ENCODE measurements at places on chromosomes 3 and 15.
A peak's percentile ranks its signal among the peaks of the same experiment; 100 is the strongest.

GRCh38 chr3:65436580-65436979 lies 602.1 kb downstream of the MAGI1 start:
- no peak for DNase-seq

GRCh38 chr3:120526011-120526870 lies 69.9 kb upstream of the NDUFB4 start:
- DNase-seq = no peak

GRCh38 chr3:149455989-149456388 lies 18.5 kb upstream of the TM4SF4 start:
- no peak for DNase-seq

GRCh38 chr3:182006431-182006830 lies 294.7 kb downstream of the SOX2 start:
- DNase-seq = no peak

GRCh38 chr3:113626503-113627371 lies 69.7 kb downstream of the USF3 start:
- no peak for DNase-seq

DNA sequence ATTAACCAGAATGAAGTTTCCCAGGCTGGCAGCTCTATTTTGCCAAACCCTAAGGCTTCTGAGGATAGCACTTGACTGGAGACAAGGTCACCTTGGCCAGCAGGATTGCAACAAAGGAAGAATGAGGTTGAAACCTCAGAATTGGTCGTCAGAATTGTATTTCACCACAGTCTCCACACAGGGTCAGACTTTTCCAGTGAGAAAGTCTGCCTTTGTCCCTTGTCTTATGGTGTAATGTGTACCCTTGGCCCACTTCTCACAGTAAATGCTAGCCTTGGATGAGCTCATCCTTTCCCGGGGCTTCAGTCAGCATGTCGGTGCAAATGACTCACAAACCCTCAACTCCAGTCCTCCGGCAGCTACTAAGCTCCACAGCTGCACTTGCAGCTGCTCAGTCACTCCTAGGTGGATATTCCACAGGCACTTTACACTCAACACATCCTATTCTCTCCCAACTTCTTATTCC lies 19.7 kb downstream of the SSR3 start:
- DNase-seq = no peak

- no peak for DNase-seq
Observed at GRCh38 chr3:12797124-12797891, 828 bp downstream of the CAND2 start.

DNA sequence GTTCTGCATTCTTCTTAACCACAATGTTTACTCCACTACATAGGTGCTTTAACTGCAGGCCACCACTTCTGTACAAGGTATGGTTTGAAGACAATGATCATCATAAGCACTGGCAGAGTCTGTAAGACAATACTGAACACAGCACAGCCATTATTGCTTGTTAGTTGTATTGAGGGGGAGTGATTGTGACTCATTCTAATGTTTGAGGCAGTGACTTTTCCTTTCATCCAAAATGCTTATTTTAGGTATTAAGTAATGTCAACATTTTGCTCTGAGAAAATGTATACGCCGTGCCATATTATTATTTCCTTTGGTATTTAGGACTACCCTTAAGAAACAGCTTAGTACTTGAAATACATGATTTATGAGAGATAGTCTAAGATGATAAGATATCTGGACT lies 618.2 kb upstream of the ZNF717 start:
- no peak for DNase-seq

DNA sequence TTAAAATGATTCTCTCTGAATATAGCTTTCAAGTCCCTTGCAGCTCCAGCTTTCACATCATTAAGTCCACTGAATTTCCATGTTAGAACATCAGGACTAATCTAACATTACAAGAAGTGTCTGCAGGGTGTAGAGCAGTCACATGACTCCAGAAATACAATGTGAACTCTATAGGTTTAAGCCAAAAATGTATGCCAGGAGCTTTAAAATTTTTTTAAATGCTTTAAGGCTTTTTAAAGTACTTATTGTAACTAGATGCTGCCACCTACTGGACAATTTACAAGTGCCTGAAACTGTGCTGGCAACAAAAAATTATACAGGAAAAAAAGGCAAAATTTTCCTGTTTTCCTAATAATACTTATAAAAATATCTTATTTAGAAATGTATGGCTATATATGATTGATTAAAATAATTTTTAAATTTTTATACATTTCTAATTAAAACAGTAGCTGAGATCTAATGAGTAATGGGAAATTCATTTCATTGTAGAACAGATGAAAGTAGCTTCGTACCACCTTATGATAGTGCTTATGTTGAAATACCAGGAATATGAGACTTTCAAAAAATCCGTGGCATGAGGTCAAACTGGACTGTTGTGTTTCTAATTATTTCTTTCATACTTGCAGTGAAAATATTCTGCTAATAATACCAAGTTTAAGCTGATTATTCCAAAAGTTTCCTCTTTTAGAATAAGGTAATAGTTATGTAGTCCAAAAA lies 25.7 kb downstream of the FSIP1 start:
- peak; percentile 23 for DNase-seq

- DNase-seq = no peak
Observed at GRCh38 chr3:76700323-76700722, 339.6 kb upstream of the ROBO2 start.

Measured in activated T-cell treated with anti-CD3 and anti-CD28 coated beads for 4 hours (primary cell).